ENCODE measurements at places on chromosomes 3 and 15.

DNA sequence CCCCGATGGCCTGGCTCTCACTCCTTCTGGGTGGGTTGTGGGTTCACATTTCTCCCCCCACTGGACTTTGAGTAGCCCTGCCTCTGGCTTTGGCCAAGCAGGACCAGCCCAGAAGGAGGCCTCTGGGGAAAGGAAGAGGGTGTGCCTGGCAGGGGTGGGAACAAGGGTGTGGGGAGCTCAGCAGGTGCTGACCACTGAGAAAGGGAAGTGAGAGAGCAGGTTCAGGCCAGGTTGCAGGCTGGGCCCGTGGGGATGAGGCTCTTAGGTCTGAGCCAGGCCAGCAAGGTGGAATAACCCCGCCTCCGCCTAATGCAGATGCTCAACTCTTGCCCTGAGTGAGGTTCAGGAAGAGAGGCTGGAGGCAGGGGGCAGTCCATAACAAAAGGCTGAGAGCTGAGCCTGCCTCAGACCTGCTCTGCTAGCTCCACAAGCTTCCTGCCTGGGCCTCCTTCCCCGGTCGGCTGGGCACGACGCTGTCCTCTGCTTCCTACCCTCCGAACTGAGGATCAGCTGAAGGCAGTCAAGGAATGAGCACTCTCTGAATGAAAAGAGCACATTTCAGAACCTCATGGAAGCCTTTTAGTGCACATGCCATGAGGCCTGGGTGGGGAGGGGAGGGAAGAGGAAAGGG is 82.7 kb downstream of the TLE3 start:
- DNase-seq, result no peak

GRCh38 chr3:18061737-18062656 is 319.6 kb upstream of the TBC1D5 start:
- no peak for DNase-seq

- peak; percentile 15 for DNase-seq
These were observed 47.6 kb downstream of the SLMAP start for GRCh38 chr3:57803647-57804081.

- no peak for DNase-seq
These were observed 36.0 kb downstream of the TIGIT start for GRCh38 chr3:114329823-114330222.

DNA sequence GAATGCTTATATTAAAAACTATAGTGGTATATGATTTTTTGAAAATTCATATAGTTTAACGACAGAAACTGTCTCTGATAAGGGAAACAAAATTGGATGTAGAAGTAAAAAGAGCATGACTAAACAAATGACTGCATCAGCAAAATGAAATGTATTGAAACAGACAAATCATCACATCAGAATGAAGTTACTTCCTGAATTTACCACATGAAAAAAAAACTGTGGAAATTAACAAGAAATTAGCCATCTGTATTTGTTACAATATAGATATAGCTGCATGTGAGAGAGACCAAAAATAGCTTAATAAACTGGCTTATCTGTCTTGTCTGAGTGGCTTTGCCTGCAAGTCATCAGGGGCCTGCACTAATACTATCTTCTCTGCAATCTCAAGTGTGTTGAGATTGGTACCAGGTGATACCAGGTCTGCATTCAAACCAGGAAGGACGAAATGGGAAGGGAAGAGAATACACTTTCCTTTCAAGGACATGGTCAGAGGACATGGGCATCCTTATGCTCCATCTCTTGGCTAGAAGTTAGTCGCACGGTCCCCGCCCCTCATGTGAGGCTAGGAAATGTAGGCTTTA is 388.7 kb downstream of the GRM7 start:
- DNase-seq, result no peak

- peak; percentile 35 for DNase-seq
These were observed 96.3 kb upstream of the DLG1 start for GRCh38 chr3:197394464-197395321.

- DNase-seq, result no peak
These were observed 78.7 kb downstream of the ISG20 start for GRCh38 chr15:88717382-88718031.

- no peak for DNase-seq
These were observed 47.4 kb downstream of the CHCHD4 start for GRCh38 chr3:14077310-14077709.

DNA sequence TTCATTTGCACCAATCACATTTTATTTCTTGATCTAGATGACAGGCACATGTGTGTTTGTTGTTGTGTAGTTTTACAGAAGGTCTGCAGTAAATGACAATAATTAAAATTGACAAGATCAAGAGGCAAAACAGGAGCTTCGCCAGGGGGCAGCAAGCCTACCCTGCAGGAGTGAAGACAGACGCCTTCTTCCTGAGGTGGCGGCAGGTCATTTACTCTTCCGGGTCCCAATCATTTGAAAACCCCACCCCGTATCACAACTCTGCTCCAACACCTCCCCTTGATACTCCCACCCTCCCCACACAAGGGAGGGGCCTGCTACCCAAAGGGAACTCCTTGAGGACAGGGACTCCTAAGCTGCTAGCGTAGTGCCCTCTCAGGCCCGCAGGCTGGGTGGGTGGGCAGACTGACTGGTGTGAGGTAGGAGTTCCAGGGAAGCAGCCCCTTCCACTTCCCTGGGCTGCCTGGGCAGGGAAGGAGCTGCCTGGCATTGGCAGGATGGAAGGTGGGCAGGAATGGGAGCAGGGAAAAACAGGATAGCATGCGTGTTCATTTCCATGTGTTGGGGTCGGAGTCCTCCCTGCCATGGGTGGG is 13.1 kb downstream of the CHDH start:
- DNase-seq, result no peak

GRCh38 chr15:44711743-44712345 is 527 bp downstream of the B2M start:
- DNase-seq, result no peak

DNA sequence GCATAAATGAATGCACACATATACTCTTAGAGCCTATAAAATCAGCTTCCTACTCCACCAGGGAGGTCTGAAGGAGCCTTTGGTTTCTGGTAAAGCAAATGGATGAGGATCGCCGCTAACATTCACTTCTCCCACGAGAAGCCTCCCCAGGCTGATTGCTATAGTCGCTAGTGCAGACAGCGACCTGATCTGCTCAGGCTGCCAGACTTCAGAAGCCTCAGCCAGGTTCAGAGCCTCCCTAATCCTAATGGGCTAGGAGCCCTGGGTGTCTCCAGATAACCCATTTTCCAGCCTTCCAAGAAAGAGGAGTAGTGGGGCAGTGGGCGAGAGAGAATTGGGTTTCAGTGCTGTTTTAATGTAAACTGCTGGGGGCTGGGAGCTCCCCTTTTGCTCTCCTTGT is 35.4 kb downstream of the TPM1 start:
- DNase-seq, result no peak

- DNase-seq, result no peak
These were observed 16.6 kb upstream of the TXNRD3 start for GRCh38 chr3:126671521-126671920.

DNA sequence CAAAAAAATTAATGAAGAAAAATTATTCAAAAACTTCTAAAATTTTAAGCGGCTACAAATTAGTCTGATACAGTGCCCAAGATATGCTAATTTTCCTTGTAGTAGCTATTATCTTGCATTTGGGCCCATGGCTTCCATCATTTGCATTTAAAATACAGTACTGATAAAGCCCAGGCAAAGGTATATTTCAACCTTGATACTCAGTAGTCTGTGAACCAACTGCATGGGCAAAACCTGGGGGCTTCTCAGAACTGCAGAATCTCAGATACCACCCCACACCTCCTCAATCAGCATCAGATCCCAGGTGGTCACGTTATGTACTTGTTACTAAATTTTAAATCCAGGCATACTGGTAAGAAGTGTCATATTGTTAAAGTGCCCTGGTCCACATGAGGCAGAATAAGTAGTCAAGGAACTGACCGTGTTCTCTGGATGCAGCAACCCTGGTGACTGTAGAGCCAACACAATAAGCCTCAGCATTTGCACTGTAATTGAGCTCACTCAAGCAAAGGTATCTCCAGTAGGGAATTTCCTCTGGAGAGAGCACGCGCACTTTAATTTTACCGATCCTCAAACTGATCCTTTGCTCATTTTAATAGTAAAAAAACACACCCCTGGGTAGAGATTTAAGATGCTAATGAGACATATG is 31.9 kb downstream of the ZNF385D start:
- DNase-seq, result no peak

GRCh38 chr15:48861813-48862431 is 16.0 kb upstream of the EID1 start:
- no peak for DNase-seq

DNA sequence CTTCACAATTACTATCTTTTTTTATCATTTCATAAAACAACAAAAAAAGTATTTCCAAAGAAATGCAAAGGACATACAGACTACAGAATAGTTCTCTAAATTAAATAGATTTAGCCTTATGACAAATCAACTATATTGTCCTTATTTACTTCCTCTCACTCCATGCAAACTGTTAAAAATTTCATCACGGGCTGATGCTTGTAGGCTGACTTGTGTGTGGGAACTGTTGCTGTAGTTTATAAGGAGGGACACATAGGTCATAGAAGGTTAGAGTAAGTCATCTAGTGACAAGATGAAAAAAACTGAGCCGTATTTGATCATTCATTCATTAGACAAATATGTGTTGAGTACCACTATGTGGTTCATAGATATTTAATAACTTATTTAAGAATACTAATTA is 232.5 kb upstream of the TBL1XR1 start:
- no peak for DNase-seq

DNA sequence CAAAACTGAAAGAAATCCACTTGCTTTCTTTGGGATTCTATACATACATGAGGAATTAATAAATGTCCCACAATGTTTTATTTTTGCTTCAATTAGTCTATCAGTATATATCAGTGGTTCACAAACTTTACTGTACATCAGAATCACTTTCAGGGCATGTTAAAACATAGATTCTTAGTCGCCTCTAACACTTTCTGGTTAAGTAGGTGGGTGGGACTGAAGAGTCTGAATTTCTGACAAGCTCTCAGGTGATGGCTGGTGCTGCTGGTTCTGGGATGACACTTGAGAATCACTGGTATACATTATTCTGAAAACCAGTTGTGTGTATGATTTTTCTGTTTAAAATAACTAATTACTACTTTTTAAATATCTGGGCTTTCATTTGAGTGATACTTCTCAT is 393.3 kb downstream of the TBC1D5 start:
- DNase-seq, result no peak

DNA sequence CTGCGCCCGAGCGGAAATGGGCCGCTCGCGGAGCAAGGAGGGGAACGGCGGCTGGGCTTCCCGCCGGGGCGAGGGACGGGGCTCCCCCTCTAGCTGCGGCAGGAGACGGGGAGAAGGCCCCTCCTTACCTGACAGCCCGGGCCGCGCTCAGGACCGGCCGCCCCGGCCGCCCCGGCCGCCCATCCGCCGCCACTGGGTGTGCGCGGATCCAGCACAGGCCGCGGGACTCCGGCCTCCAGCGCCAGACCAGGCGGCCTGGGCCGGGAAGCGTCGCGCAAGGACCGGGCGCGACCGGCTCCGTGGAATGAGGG is 296 bp downstream of the TPRA1 start:
- DNase-seq, result no peak

GRCh38 chr3:16448639-16449070 is 64.8 kb downstream of the RFTN1 start:
- DNase-seq, result peak; percentile 77

DNA sequence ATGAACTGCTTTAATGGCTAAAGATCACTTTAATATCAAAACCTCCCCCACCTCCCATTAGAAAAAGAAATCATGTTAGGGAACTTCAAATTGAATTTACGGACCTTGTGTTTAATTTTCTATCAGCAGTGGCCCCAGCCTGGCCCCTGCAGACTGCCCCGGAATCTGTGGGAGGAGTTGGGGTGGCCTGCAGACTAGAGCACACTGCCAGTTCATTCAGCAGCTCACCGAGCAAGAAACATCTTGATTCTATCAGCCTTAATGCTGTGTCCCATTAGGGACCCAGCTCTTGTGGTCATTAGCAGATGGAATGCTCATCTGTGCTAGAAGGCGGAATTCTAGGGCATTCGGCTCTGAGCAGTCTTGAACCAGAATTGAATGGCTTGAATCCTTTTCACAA is 54.2 kb downstream of the FLNB start:
- no peak for DNase-seq

GRCh38 chr15:32721596-32721995 is 3.8 kb downstream of the GREM1 start:
- DNase-seq, result no peak

DNA sequence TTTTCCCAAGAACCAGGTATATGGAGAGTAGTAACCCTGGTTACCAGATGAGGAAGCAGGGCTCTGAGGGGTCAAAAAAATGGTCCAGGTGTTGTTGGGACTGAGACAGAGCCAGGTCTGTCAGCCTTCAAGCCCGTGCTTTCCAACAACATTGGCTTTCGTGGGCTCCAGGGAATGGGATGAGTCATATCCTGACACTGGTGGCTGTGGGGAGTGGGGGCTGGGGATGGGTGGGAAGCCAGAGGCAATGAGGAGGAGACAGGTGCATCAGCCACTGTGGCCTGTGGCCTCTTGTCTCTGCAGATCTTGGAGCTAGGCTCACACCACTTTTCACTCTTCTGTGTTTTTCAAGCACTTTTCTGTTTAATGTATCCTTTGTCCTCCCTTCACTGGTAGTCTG is 38.2 kb downstream of the CORO2B start:
- DNase-seq, result no peak

DNA sequence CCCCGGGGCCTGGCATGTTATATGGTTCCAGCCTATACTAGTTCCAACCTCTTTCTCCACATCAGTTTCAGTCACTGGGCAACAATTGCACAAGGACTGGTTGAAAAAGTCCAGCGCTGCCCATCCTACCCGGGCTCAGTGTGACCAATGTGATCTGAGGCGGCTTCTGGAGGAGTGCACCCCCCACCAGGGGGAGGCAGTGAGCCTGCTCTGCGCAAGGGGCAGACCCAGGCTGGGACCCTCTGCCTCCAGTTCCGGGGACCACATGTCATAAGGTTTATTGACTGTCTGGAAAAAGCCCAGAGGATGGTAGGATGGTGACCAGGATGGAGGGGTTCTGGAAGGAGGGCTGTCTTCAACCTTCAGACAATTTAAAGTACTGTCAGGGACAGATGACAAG is 25.6 kb upstream of the NR2E3 start:
- DNase-seq, result no peak

GRCh38 chr3:73081140-73081539 is 19.7 kb downstream of the EBLN2 start:
- no peak for DNase-seq

DNA sequence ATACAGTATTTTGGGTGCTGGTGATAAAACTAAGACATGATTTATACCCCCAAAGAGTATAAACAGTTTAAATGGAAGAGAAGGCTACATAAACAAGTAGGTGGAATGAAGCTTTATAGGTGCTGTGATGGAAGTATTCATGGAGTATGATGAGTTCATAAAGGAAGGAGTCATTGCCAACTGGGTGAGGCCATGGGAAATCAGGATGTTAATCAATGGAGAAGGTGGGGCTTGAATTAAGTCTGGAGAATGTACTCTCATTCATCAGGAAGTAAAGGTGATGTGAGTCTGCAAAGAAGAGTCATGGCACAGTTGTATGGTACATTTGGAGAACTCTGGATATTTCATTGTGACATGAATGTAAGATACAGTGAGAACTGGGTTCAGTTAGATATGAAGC is 147.5 kb upstream of the MME start:
- DNase-seq, result no peak

- no peak for DNase-seq
These were observed 70.7 kb downstream of the WNT5A start for GRCh38 chr3:55416331-55416821.

GRCh38 chr3:189368384-189368783 is 196.6 kb downstream of the TPRG1 start:
- no peak for DNase-seq

GRCh38 chr3:188266562-188267274 is 112.8 kb downstream of the LPP start:
- DNase-seq, result no peak

GRCh38 chr15:87943626-87944025 is 312.9 kb downstream of the NTRK3 start:
- no peak for DNase-seq

GRCh38 chr3:111739311-111739911 is 119.7 kb upstream of the PHLDB2 start:
- DNase-seq, result no peak
